NCI-H1694 (cell line): ENCODE measurements at places on chromosomes 7 and 10.

DNA sequence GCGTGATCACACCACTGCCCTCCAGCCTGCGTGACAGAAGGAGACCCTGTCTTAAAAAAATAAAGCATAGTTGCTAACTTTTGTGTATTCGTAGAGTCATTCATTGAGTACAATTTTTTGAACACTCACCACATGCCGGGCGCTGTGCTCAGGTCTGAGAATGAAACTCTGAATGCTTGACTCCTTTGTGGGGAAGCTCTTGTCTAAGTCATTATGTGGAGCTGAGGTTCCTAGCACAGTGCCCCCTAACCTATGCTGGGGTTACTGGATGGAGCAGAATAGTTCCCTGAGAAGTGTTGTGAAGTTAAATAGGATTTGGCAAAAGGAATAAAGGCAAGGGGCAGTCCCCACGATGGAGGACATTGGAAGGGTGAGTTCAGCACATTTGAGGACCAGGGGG, 123.3 kb downstream of the CELF2 start:
- no peak for DNase-seq

GRCh38 chr7:3073763-3074458, 30.2 kb upstream of the CARD11 start:
- no peak for DNase-seq

GRCh38 chr7:55030314-55030713, 11.5 kb downstream of the EGFR start:
- DNase-seq, result no peak

- no peak for DNase-seq
Measured at GRCh38 chr7:148347981-148348380, 242.6 kb upstream of the C7orf33 start.

GRCh38 chr10:49610458-49611165, 502 bp downstream of the SLC18A3 start:
- no peak for DNase-seq

- peak; percentile 1 for DNase-seq
Measured at GRCh38 chr7:146635205-146636032, 518.8 kb downstream of the CNTNAP2 start.

GRCh38 chr7:85823396-85824080, 636.7 kb upstream of the SEMA3D start:
- DNase-seq, result no peak

- DNase-seq, result no peak
Measured at GRCh38 chr10:106011250-106011649, 1153.3 kb downstream of the SORCS1 start.

- no peak for DNase-seq
Measured at GRCh38 chr7:144019457-144019856, 19.3 kb downstream of the OR6B1 start.

GRCh38 chr7:69953136-69954067, 355.1 kb downstream of the AUTS2 start:
- no peak for DNase-seq

DNA sequence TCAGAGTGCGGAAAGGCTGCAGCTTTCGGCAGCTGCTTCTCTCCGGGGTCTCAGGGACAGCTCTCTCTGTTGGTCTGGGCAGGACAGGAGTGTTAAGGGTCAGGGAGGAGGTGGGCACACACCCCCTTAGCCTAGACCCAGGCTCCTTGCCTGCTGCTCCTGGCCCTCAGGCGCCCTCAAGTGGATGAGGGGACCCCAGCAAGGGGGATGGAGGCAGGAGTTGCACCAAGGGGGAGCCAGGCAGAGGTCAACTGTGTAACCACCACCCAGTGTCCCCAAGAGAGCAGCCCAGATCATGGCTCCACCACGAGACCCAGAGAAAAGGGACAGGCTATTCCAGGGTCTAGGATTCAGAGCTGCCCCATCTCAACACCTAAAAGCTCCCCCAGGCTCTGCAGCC, 26.9 kb downstream of the SPOCK2 start:
- no peak for DNase-seq

GRCh38 chr10:69217119-69217754, 2.9 kb upstream of the HKDC1 start:
- DNase-seq, result no peak

- DNase-seq, result no peak
Measured at GRCh38 chr7:121914676-121915279, 41.8 kb downstream of the PTPRZ1 start.

GRCh38 chr10:60873758-60874157, 70.2 kb downstream of the RHOBTB1 start:
- no peak for DNase-seq

DNA sequence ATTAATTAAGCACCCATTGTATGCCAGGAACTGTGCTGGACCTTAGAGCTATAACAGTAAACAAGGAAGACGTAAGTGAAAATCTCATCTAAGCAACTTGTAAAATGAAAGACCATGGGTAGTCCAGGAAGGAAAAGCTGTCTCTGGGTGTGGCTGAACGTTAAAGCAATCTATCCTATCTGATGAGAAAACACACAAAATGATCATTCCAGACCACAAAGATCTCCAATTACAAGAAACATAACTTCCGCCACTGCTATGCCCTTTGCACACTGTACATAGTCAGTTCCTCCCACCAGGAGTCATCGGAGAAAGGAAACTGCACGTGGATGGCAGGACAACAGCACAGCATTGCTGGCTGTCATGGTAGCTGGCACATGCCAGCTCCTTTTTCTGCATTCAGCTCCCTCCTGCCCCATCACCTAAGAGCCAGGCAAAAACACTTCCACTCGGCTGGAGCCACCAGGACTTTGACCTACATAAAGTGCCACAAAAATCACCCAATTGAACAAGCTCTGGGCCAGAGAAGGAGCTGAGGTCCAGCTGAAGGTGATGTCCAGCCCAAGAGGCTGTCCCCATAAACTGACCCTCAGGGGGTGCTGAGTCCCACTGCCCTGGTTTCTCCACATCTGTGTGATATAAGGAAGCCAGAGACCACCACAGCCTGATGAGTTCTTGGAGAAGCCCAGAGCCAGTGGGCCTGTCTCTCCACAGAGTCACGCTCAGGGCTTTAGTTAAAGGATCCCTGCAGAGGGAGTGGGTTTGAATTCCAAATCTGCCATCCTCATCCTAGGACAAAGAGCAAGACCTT, 56.4 kb downstream of the STEAP1B start:
- DNase-seq, result no peak

DNA sequence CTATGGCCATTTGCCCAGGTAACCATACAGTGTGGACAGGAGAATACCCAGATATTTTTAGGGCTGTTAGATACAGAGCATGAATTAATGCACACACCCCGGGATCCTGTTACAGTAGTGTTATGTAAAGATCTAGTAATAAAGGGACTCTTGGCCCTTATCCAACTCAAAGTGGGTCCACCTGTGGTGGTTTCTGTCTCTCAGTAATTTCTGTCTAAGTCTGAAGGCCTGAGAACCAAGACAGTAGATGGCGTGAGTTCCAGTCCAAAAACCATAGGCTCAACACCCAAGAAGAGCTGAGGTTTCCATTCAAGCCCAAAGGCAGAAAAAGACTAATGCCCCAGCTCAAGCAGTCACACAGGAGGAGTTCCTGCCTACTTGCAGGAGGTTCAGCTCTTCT, 277.7 kb downstream of the ZEB1 start:
- no peak for DNase-seq

- no peak for DNase-seq
Measured at GRCh38 chr10:73959484-73960243, 38.3 kb upstream of the VCL start.

DNA sequence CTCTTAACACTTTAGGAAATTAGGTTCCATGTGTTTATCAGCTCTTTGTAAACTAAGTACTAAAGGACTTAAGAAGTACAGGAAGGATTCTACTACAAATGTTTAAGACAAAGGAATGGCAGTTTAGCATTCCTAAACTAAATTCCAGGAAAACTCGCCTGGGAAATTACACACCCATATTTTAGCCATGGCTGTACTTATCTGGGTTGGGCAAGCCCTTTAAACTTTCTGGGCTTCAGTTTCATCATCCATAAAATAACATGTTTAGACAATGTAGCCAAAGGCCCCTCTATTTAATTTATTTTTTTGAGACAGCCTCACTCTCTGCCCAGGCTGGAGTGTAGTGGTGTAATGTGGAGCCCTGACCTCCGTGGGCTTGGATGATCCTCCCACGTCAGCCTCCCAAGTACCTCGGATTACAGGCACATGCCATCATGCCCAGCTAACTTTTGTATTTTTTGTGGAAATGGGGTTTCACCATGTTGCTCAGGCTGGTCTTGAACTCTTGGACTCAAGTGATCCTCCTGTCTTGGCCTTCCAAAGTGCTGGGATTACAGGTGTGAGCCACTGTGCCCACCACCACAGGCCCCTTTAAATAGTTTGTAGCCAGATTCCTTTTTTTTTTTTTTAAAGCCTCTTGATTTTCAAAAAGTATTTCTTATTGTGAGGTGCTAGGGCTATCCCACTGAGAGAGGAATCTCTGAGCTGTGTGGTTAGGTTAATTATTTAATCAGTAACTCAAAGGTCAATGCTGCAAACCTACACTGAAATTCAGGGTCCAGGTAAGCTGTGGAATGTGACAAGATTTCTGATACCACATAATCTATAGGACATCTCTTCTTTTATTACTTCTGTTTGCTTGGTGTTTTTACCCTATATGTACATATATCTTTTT, 32.1 kb downstream of the TMEM60 start:
- DNase-seq, result no peak

DNA sequence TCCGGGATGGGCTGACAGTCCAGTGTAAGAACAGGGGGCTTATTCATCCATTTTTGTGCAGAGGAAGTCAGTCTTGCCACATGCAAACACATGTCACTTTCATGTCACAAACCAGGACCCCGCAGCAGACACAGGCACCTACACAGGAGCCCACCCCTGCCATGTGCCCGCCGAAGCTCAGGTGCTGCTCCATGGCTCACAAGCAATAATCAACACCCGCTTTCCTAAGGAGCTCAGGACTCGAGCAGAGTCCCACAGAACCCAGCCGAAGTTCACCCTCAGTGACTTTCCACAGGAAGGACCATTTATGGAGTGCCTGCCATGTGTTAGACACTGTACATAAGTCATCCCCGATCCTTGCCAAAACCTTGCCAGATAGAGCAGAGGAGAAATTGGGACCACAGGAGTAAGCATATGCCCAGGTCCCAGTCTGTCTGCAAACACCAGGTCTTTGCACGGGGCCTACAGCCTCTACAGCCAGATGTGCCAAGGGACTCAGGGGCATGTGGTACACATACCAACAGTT, 99.4 kb downstream of the EBF3 start:
- peak; percentile 18 for DNase-seq

DNA sequence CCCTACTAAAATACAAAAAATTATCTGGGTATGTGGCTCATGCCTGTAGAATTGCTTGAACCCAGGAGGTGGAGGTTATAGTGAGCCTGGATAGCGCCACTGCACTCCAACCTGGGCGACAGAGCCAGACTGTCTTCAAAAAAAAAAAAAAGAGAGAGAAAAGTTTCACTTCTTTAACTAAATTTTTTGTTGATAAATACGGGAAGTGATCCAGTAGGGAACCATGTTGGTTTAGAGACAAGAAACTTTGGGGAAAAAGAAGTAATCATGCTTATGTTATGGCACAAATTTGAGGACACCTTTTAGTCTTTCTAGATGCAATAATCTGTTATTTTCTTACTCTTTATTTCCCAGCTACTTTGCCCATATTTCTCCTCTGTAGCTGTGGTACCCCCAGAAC, 309.7 kb downstream of the TYW1 start:
- no peak for DNase-seq

GRCh38 chr7:106050746-106051117, 61.4 kb downstream of the SYPL1 start:
- DNase-seq, result no peak

DNA sequence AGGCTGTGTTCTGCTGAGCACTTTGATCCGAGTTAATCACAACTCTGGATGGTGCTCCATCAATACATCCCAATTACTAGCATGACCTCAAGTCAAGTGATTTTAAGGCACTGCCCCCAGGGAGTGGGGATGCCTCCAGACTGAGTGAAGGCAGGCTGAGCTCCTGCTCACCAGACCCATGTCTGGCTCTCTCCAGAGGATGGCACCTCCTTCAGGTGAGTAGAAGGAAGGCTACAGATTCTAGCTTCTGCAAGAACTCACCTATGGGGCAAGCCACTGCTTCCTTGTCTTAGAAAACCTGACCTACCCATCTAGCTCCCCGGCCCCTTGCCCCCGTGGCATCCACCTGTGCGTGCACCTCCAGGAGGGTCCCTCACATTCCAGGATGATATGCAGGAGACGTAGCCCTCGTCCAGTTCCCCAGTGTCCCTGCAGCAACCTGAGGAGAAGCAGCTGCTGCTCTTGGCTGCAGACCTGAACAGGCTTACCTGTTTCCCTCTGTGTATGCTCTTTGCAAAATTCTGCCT, 390.3 kb downstream of the GRID1 start:
- no peak for DNase-seq

GRCh38 chr7:820341-820740, 11.9 kb upstream of the SUN1 start:
- no peak for DNase-seq

- no peak for DNase-seq
Measured at GRCh38 chr10:71279590-71280170, 39.4 kb upstream of the SLC29A3 start.

- DNase-seq, result no peak
Measured at GRCh38 chr10:52217531-52217930, 96.5 kb upstream of the DKK1 start.

GRCh38 chr7:8176370-8177081, 85.4 kb downstream of the ICA1 start:
- DNase-seq, result no peak

DNA sequence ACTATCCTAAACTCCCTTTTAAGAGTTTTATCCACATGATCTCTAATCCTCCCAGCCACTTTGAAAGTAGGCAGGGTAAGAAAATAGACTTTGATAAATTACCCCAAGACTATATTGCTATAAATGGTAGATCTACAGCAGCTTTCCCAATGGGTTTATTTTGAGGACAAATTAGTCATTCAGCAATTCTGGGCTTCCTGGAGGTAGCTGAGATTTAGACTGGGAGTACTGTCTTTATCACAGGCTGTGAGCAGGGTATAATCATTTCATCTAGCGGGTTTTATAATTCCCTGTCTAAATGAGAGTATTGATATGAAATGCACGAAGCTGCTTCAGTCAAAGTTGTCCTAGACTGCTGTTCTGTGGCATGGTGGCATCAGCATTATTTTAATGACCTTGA, 279.4 kb downstream of the SORCS3 start:
- DNase-seq, result no peak

GRCh38 chr7:116500078-116500853, 728 bp downstream of the CAV2 start:
- DNase-seq, result no peak
